ENCODE measurements at places on chromosomes 2 and 18.

GRCh38 chr2:207871506-207871905, 101.8 kb upstream of the FZD5 start:
- DNase-seq = no peak

GRCh38 chr2:42792087-42792582, 248 bp downstream of the HAAO start:
- DNase-seq = peak; percentile 11

GRCh38 chr18:41126541-41127235, 828.3 kb upstream of the PIK3C3 start:
- no peak for DNase-seq

- DNase-seq = no peak
Measured at GRCh38 chr18:58572181-58572580, 56.7 kb downstream of the ALPK2 start.

DNA sequence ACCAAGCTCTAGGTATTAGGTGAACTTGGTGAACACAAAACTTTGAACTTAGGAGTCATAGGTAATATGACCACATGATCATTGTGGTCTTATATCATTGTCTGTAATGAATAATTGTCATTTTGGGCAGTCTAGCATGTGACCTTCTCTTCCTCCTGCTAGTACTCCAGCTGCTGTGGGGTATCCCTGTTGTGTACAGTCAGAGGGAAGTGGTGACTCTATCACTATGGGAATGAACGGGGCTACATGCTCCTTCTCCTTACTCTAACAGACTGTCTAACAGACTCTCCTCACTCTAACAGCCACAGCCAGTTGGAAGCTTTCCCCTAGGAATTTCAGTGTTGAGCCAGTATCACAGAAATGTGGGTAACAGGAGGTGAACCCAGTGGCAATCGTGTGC, 68.2 kb upstream of the NEDD4L start:
- DNase-seq = no peak

GRCh38 chr2:29951576-29951975, 30.2 kb upstream of the ALK start:
- no peak for DNase-seq

DNA sequence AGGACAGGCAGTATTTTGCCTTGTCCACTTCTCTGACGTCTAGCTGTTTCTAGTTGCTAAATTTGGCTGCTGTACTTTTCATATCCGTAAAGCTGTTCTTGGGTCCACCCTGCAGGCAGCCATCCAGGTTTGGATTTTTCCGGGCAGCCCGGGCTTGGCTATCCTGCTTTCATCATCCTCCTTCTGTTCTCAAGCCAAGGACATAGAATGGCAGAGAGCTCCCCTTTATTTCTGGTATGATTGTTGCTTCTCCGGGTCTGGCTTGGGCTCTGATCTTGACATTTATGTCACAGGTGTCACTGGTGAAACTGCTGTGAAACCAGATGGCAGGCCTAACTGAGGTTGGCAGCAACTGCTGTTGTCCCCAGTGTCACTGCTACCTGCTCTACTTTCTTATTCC, 35.5 kb downstream of the SCN2A start:
- DNase-seq = no peak

DNA sequence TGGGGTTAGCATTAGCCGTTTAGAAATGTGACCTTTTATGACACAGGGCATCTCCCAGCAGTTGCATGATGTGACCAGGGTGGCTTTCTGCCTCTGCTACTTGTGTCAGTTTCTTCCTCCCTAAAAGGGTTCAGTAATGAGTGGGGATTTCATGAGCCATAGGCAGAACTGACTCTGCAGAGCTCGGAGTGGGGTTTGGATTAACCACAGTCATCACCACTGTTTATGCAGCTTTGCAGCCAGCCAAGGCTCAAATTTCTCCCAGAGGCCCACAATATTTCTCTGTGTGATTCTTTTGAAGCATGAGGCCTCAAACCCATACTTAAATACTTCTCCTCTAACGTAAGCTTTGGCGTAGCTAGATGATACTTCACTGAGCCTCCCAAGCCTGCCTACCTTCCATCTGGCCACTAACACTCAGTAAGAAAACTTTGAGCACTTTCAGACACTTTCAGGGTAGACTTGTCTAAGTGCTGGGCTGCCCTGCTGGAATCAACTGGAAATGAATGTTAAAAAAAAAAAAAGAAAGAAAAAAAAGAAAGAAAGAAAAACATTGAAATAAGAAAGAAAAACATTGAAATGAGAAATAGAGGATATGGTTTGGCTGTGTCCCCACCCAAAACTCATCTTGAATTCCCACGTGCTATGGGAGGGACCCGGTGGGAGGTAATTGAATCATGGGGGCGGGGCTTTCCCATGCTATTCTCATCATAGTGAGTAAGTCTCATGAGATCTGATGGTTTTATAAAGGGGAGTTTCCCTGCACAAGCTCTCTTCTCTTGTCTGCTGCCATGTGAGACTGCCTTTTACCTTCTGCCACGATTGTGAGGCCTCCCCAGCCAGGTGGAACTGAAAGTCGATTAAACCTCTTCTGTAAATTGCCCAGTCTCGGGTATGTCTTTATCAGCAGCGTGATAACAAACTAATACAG, 11.5 kb upstream of the LAPTM4A start:
- no peak for DNase-seq

- DNase-seq = peak; percentile 19
Measured at GRCh38 chr2:28649481-28650265, 102.0 kb upstream of the PPP1CB start.

DNA sequence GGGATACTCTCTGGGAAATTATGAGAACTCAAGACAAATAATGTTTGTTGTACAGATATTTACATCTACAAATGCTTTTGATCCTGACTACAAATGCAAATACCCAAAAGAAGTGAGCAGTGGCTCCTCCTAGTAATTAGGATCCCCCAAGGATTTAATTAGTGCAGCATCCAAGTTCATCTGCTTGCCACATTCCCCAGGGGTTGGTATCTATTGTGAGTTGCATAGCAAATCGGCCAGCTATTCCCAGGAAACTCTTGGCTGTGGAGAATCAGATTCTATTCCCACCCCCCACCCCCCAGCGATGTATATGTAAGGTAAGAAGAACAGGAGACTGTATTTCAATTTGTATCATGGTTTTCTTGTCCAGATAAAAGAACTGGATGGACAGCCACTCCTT, 725.1 kb upstream of the CDH7 start:
- DNase-seq = no peak

- DNase-seq = no peak
Measured at GRCh38 chr2:120746144-120746543, 10.5 kb downstream of the GLI2 start.

DNA sequence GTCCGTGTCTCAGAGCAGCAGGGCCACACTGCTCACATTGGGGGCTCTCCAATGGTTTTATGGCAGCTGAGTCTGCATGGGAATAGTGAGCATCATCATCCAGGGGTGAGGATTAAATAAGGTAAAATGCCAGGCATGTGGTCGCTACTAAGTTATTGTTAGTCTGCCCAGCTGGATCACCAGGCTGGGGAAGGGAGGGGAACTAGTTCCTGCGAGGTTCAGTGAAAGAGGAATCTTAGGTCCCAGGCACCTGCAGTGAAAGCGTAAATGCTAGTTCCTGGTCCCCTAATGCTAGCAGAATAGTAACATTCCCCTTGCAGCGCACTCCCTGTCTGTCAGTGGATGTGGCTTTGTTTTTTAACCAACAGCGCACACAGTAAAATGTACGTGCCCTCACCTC, 60.1 kb downstream of the ARHGEF4 start:
- no peak for DNase-seq

- DNase-seq = no peak
Measured at GRCh38 chr18:35334212-35334611, 10.0 kb downstream of the ZNF24 start.

GRCh38 chr2:66573416-66573815, 138.5 kb downstream of the MEIS1 start:
- DNase-seq = no peak

DNA sequence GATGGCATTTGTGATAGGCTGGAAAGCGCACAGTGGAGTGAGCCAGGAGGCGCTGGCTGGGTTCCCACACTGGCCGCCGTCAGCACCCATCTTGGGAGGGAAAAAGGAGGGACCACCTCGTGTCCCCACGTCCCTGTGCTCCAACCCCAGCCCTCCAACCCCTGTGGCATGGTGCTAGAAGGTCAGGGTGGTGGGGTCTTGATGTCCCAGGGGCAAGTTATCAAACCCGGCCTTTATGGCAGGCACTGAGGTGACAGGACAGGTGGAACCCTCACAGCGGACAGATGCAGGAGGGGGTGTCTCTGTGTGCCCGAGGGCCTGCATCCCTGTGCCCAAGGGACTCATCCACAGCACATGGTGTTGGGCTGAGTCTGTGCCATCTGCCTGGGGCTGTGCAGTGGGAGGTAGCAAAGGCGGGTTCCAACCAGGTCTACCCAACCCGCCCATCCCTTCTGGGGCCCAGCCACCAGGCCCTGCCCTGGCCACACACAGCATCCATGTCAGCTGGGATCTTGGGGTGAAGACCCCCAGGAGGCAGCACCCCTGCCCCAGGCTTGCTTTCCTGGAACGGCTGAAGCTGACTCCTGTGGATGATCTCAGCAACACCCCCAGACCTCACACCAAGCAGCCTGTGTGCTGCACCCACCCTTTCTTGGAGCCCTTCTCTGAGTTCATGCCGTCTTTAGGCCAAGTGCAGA, 246.1 kb downstream of the NDUFA10 start:
- no peak for DNase-seq

- DNase-seq = no peak
Measured at GRCh38 chr2:156112323-156112722, 220.2 kb downstream of the NR4A2 start.

GRCh38 chr2:62264186-62264585, 68.3 kb downstream of the B3GNT2 start:
- no peak for DNase-seq

- DNase-seq = peak; percentile 8
Measured at GRCh38 chr2:25042321-25043240, 705 bp downstream of the EFR3B start.

DNA sequence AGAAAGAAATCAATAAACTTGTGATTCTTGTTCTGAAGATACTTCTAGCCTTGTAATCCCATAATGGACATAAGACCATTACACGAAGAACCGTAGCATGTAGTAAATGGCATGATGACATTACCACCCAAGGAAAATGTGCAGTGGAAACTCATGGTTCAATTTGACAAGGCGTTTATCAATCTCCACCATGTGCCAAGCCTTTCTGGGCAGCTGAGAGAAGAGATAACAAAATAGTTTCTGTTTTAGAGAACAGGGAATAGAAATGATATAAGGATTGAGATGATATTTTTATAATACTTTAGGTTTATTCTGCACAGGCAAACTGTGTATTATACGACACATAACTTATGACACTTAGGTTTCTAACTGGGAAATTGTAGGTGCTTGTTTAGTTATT, 19.2 kb downstream of the ABI2 start:
- no peak for DNase-seq

GRCh38 chr2:204274429-204274828, 270.8 kb upstream of the PARD3B start:
- no peak for DNase-seq

- no peak for DNase-seq
Measured at GRCh38 chr2:150570712-150571111, 83.2 kb upstream of the RND3 start.

DNA sequence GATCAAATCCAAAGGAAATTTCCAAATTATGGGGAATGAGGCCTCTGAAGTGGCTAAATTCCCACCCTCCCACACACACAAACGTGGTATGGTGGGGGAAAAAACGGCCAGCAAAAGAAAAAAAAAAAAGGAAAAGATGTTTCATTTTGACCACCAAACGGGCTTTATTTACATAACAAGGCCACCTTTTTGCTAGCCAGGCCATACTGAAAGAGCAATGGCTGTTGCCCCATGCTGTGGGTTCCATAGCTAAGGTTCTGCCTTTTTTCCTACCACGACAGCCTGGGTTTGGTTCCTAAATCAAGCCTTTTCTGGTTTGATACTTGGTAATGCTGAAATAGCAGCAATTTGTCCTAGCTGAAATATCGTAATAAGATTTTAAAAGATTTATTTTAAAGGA, 14.0 kb upstream of the IL1B start:
- DNase-seq = no peak

GRCh38 chr18:59918320-59918755, 18.5 kb downstream of the PMAIP1 start:
- DNase-seq = no peak

DNA sequence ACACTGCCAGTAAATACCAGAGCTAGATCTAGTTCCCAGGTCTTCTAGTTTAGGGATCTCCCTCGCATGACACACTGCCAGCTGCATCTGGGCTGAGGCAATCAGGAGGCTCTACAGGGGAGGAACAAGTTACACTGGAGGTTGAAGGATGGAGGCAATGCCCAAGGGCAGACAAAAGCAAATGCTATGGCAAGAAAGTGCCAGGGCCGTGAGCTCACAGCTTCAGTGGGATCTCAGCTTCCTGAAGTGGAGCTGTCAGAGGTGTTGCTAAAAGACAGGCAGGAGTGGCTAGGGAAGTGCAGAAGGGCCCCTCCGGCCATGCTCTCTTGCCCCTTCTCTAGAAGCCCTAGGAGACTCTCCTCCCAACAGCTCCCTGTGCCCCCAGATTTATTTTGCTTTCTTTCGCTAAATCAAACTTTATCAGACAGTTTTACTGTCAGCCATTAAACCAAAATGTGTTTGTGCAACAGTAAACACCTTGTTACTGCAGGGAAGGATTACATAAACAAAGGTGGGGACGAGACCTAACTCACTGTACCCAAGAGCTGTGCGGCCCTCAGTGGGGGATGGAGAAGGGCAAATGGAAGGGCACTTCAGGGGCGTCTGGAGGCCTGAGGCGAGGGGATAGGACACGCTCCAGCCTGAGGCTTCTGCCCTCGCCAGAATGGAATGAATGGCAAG, 39.4 kb upstream of the PKDCC start:
- no peak for DNase-seq

DNA sequence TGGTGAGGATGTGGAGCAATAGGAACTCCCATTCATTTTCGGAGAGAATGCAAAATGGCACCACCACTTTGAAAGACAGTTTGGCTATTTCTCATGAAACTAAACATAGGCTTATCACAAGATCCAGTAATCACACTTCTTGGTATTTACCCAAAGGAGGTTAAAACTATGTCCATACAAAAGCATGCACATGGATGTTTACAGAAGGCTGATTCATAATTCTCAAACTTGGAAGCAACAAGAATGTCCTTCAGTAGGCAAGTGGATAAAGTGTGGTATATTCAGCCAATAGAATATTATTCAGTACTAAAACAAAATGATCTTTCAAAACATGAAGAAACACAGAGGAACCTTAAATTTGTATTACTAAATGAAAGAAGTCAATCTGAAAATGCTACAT, 440.6 kb downstream of the FBXO15 start:
- no peak for DNase-seq

- no peak for DNase-seq
Measured at GRCh38 chr2:52622266-52622665, 1145.3 kb upstream of the CHAC2 start.

GRCh38 chr2:47198985-47199451, 43.9 kb upstream of the STPG4 start:
- DNase-seq = no peak

- DNase-seq = no peak
Measured at GRCh38 chr18:8839281-8839680, 133.9 kb downstream of the MTCL1 start.

- DNase-seq = no peak
Measured at GRCh38 chr18:3455907-3456685, 6.1 kb downstream of the TGIF1 start.

GRCh38 chr2:129653246-129653645, 326.2 kb upstream of the RAB6C start:
- no peak for DNase-seq

- no peak for DNase-seq
Measured at GRCh38 chr2:206457188-206457634, 13.9 kb downstream of the ADAM23 start.

- no peak for DNase-seq
Measured at GRCh38 chr2:177281400-177282180, 17.1 kb upstream of the NFE2L2 start.

Data from CD4-positive, alpha-beta T cell treated with Interleukin-6 for 4 hours (primary cell).